ENCODE measurements at places on chromosomes 3 and 15.

- DNase-seq, result no peak
Observed at GRCh38 chr3:4782095-4782494, 197.1 kb upstream of the BHLHE40 start.

- DNase-seq, result no peak
Observed at GRCh38 chr3:133388696-133389395, 11.0 kb upstream of the BFSP2 start.

- DNase-seq, result no peak
Observed at GRCh38 chr3:117618462-117618861, 908.9 kb downstream of the TUSC7 start.

- DNase-seq, result no peak
Observed at GRCh38 chr3:16502347-16502908, 11.1 kb downstream of the RFTN1 start.

- no peak for DNase-seq
Observed at GRCh38 chr15:79035111-79035601, 55.4 kb downstream of the RASGRF1 start.

GRCh38 chr15:63380151-63380807, 1.4 kb downstream of the CA12 start:
- no peak for DNase-seq

DNA sequence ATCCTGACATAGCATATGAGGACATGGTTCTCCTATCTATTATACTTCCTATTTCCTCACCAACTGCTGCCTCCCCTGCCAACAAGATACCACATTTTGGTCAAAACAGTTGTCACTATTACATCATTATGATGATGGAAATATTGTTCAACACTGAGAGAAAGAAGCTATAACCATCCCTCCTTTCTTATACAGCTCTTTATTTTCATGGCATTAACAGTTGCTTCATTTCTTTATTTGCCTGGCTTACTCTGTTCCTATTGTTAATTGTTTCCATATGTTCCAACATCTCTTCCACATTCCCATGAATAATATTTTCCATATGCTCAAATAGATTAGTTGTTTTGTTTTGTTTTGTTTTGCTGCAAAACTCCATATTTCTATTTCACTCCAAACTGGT, 40.8 kb upstream of the FILIP1L start:
- DNase-seq, result no peak

DNA sequence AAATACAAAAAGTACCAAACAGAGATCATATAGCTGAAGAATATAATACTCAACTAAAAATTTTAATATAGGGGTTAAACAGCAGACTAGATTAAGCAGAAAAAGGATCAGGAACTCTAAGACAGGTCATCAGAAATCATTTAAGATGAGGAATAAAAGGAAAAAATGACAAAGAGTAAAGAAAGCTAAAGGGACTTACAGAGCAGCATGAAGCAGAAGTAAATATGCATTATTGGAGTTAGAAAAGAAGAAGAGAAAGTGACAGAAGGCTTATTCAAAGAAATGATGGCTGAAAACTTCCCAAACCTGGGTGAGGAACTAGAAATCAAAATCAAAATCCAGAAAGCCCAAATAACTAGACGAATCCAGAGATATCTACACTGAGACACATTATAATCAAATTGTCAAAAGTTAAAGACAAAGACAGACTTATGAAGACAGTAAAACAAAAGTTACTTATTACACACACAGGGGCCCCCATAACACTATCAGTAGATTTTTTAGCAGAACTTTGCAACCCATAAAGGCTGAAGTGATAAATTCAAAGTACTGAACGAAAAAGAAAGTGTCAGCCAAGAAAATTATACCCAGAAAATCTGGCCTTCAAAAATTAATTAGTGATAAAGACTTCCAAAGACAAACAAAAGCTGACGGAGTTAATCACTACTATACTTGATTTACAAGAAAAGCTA, 95.6 kb downstream of the SCAPER start:
- DNase-seq, result no peak

GRCh38 chr15:40306371-40306770, 1.4 kb downstream of the PLCB2 start:
- no peak for DNase-seq
